ENCODE measurements at places on chromosomes 2 and 18.
A peak's percentile ranks its signal among the peaks of the same experiment; 100 is the strongest.

- no peak for DNase-seq
Measured at GRCh38 chr2:101200676-101201075, 49.5 kb upstream of the TBC1D8 start.

DNA sequence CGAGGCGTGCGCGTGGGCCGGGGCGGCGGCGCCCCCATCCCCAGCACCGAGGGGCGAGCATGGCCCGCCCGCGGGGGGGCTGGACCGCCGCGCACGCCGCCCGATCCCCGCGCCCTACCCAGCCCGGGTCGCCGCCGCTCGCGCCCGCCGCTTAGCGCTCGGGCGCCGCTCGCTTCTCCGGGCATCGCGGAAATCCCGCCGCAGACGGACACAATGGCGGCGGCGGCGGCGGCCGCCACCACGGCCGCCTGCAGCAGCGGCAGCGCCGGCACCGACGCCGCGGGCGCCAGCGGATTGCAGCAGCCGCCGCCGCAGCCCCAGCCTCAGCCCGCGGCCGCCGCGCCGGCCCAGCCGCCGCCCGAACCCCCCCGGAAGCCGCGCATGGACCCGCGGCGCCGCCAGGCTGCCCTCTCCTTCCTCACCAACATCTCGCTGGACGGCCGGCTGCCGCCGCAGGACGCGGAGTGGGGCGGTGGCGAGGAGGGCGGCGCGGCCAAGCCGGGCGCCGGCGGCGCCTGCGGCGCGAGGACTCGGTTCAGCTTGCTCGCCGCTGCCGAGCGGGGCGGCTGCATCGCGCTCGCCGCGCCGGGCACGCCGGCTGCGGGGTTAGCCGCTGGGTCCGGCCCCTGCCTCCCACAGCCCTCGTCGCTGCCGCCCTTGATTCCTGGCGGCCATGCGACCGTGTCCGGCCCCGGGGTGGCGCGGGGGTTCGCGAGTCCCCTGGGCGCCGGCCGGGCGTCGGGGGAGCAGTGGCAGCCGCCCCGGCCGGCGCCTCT is 453 bp downstream of the CABLES1 start:
- DNase-seq = peak; percentile 6

DNA sequence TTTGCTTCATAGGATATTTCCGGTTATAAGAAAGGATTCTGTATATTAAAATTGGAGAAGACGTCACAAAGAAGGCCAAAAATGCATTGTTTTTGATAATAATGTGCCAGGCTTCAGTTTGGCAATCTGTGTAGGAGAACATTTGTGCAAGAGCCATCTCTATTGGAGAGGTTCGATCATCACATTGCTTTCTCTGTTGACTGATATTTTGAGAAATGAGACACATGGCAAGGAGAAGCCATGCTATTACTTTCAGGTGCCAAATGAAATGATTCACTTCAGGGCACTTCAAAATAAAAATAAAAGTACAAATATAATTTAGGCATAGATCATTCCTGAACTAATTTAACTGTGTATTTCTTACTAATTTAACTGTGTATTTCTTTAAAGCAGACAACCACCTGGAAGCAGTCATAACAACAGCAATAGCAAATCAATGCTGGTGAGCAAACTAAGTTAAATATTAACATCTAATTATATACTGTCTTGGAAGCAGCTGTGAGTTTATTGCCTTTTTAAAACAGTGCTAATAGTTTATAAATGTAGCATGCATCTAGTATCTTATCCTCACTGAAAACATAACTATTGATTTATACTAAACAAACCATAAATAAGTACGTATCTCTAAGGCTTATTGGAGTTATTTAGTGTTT is 50.2 kb upstream of the CHST9 start:
- DNase-seq = no peak

DNA sequence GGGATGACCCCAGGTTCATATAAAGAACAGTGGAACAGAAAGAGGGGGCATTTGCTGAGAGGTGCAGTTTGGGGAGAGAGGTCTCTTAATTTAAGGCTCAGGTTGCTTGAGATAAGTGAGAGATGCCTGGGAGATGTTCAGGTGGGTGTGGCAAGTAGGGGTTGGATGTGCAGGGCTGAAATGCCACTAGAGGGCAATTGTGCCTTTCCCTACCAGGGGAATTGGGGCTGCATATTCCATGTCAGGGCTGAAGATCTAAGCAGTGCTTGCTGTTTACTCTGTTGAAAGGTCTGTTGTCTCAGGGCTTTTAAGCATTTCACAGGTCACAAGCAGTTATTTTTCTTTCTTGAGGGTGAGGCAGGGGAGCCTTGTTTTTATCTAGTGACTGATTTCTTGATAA is 7.8 kb downstream of the CCDC85A start:
- no peak for DNase-seq
